ENCODE measurements at places on chromosomes 11 and 22.
A peak's percentile ranks its signal among the peaks of the same experiment; 100 is the strongest.

DNA sequence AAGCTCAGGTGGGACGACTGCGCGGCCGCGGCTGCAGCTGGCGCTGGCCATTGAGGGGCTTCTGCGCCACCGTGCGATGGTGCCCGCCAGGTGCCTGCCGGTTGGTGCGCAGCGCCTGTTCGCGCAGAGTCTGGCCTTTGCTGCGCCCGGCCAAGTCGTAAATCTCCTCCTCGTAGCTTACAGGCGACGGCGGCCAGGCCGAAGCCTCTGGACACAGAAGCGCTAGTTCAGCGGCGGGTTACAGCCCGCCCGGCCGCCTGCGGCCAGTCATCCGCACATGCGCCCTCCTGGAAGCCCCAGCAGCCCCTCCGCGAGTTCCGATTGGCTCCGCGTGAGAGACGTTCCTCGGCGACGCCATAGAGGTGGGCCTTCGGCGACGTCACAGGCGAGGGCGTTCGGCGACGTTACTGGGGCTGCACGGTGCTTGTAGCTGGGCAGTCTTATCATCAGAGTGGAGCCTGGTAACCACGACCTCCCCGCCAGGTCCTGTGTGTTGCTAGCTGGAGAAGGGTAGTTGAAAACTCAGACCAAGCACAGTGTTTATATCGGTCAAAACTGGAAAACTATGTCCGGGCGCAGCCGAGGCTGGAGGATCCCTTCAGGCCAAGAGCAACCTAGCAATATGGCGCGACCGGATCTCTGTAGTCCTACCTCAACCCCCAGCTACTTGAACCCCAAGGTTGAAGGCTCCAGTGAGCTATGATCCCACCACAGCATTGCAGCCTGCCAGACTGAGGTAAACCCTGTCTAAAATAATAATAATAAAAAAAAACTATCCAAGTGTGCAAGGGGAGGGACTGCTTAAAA is 265.7 kb downstream of the OR4C45 start:
- no peak for DNase-seq

DNA sequence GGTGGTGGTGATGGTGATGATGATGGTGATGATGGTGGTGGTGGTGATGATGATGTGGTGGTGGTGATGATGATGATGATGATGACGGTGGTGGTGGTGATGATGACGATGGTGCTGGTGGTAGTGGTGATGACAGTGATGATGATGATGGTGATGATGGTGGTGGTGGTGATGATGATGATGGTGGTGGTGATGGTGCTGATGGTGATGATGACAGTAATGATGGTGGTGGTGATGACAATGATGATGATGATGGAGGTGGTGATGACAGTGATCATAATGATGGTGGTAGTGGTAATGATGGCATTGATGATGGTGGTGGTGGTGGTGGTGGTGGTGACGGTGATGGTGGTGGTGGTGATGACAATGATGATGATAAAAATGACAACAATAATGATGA is 52.1 kb upstream of the ANO1 start:
- DNase-seq = no peak

DNA sequence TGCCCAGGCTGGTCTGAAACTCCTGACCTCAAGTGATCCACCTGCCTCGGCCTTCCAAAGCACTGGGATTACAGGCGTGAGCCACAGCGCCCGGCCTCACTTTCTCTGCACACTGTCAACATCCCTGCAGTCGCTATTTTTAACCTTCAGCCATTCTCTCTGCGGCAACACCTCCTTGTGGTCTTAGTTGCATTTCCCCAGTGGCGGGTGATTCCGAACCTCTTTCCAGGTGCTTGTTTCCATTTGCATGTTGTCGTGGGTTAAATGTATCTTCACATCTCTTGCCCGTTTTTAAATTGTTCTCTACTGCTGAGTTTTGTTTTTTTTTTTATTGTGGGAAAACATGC is 2.2 kb upstream of the SCT start:
- DNase-seq = no peak

DNA sequence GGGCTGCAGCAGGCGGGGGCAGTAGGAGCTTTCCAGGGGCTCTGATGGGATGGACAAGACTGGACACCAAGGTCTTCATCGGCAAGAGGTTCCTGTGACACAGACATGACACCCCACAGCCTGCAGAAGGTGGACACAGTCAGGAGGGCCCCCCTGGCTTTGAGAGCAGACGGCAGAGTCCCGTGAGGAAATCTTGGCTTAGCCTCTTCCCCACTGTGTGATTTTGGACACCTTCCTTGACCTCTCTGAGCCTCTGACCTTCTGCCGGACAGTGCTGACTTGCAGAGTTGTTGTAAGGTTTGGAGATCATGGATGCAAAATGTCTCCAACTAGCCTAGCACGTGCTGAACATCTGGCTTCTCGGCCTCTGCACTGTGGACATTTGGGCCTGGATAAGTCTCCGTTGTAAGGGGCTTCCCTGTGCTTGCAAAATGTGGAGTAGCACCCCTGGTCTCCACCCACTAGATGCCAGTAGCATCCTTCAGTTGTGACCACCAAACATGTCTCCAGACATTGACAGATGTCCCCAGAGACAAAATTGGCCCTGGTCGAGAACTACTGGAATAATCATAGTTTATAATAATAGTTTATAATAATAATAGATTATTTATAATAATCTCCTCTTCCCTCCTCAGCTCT is 54.6 kb downstream of the MCM5 start:
- no peak for DNase-seq

GRCh38 chr11:67345920-67346819 is 7.2 kb downstream of the POLD4 start:
- no peak for DNase-seq

- DNase-seq = no peak
Observed at GRCh38 chr22:30308518-30309230, 18.1 kb downstream of the TBC1D10A start.

DNA sequence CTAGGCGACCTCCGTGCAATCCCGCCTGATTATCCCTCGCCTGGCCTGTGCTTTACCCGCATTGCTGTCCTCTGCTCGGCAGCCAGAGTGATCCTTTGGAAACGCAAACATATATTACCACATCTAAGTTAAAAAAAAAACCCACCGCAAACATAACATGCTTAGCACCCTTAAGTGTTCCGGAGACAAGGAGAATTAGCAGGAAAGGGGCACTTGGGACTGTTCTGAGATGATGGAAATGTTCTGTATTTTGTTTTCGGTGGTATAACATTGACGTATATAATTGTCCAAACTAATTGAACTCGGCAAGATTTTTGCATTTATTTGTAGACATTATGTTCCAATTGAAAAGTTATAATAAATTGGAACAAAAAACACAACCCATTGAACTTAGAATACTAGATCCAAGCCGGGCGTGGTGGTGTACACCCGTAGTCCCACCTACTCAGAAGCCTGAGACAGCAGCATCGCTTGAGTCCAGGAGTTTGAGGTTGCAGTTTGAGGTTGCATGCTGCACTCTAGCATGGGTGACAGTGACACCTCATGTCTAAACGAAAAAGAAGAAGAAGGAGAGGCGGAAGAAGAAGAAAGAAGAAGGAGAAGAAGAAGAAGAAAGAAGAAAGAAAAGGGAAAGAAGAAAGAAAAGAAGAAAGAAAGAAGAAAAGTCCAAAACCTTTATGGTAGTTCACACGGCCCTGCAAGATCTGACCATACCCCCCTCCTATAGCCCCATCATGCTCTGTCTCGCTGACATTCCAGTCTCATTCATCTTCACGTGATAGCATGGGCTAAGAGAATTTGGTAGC is 604 bp upstream of the POLR3H start:
- DNase-seq = no peak

DNA sequence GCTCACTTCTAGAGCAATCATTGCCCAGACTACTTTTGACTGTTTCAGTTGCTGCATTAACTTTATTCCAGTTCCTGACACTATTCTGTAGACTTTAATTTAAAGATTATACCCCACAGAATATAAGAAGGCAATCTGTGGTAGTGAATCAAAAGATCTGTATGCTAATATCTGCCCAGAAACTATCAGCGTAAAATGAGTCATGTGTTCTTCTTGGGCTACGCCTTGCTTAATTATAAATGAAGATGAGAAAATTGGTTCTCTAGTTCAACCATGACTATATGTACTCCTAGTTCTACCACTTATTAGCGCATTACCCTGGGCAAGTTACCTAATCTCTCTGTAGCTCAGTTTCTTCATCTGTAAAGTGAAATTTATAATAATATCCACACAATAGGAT is 128.5 kb downstream of the CWF19L2 start:
- no peak for DNase-seq

- no peak for DNase-seq
Observed at GRCh38 chr11:36361901-36362391, 65.9 kb downstream of the PRR5L start.

GRCh38 chr11:85767246-85767945 is 43.5 kb downstream of the SYTL2 start:
- no peak for DNase-seq

DNA sequence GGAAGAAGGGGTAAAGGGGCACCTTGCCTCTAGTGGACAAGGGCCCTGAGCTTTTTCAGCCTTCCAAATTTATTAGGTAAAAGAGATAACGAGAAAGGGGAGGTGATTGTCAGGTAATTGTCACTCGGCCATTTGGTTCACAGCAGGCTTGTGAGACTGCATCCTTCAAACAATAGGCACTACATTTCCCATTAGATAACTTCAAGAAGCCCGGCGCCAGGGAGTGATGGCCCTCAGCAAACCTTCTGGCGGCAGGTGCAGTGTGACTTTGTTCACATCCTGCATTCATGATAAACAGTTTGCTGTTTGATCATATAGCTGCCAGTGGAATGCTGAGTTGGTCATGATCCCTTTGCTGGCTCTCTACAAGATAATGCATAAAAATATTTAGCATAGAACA is 185.1 kb downstream of the CWF19L2 start:
- DNase-seq = no peak

GRCh38 chr22:38230108-38230825 is 28.5 kb downstream of the MAFF start:
- peak; percentile 73 for DNase-seq

- DNase-seq = no peak
Observed at GRCh38 chr11:47923667-47924066, 56.7 kb upstream of the PTPRJ start.

GRCh38 chr22:19067696-19068348 is 54.4 kb downstream of the DGCR2 start:
- DNase-seq = peak; percentile 29

GRCh38 chr11:109132539-109132938 is 289.5 kb upstream of the C11orf87 start:
- no peak for DNase-seq

DNA sequence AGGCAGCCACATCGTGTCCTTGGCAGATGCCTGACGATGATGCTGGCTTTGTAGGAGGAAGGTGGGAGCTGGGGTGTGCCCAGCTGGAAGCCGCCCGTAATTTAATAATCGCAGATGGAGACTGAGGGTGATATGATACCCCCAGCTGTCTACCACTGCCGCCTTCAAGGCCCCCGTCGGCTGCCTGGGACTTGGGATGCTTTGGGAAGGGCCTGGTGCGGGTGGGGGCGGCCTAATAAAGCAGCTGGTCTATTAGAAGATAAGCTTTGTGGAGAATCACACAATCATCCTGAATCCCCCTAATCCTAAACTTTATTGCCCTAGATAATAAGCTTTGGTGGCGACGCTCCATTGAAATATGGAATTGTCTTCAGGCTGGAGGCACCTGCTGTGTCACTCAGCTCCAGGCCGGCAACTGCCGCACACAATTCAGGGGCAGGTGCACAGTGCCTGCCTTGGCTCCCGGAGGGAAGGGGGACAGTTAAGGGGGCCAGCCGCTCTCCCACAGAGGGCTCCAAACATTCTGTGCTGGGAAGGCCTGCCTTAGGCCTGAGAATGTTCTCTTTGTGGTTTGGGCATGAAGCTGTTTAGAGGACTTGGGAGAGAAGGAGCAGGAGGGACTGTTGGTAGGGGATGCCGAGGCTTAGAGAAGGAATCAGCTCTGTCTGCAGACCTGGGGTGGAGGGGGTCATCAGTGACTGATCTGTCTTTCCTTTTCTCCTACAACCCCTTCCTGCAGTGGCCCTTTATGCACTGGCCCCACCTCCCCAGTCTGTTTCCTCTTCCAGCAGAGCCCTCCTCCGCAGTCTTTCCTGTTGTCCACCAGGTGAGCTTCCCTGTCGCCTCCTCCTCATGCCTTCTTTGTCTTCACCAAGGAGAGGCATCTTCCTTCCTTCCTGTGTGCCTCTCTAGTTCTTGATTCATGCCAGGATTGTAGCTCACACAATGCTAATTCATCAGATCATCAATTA is 65.3 kb downstream of the ARL14EP start:
- peak; percentile 69 for DNase-seq

DNA sequence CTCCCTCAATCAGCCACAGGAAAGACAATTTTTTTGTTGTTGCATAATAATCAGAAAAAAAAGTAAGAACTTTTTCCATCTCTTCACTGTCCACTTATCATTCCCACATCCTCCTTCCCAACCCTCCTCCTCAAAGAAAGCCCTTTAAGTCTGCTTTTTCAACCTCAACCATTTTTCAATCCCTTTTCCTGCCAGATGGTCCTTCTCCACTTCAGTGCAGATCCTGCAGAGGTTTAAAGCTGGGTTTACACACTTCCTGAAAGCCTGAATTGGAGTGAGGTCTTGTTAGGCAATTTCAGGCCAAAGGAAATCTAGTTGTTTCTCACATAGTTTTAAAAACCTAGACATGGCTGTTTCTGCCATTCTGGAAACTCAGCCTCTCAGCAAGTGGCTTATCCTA is 78.3 kb downstream of the RPL27A start:
- DNase-seq = no peak

GRCh38 chr11:86713552-86713951 is 41.1 kb upstream of the ME3 start:
- no peak for DNase-seq

- no peak for DNase-seq
Observed at GRCh38 chr11:1070594-1071462, 3.8 kb upstream of the MUC2 start.

GRCh38 chr11:12842933-12843636 is 166.0 kb upstream of the RASSF10 start:
- DNase-seq = peak; percentile 59

DNA sequence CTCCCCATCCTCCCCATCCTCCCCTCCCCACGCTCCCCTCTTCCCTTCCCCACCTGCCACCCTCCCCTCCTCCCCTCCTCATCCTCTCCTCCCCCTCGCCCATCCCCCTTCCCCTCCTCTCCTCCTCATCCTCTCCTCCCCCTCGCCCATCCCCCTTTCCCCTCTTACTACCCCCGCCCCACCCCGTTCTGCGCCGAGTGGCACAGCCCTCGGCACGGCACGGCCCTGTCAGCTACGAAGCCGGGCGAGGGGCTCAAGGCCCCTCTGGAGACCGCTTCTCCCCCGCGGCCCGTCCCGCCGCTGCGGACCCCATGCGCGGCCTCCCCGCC is 449.9 kb downstream of the OPCML start:
- DNase-seq = no peak

GRCh38 chr22:30216710-30217109 is 29.8 kb downstream of the LIF start:
- DNase-seq = no peak

DNA sequence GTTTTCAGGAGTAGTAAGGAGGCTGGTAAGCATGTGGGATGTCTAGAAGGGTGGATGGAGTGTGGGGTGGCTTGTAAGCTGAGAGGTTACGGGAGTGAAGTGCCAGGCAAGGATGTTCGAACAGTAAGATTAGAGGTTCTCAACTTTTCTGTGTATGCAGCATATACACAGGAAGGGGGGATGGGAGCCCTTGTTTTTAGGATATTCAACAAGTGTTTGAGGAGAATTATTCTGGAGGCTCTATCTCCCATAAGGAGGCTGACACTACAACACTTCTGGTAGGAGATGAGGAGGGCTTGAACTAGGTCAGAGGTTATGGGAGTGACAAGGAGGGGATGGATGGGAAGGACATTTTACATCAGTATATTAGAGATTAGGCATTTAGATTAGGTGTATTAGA is 109.5 kb downstream of the TEAD1 start:
- DNase-seq = no peak

Measured in D341Med (cell line).